Colonic mucosa (tissue), 4 donors: ENCODE measurements at places on chromosomes 5 and 9. TPM values are rescaled to one million over a fixed set of nuclear protein-coding genes. Genes with fewer than 3 reads are reported as not detected.

DNA sequence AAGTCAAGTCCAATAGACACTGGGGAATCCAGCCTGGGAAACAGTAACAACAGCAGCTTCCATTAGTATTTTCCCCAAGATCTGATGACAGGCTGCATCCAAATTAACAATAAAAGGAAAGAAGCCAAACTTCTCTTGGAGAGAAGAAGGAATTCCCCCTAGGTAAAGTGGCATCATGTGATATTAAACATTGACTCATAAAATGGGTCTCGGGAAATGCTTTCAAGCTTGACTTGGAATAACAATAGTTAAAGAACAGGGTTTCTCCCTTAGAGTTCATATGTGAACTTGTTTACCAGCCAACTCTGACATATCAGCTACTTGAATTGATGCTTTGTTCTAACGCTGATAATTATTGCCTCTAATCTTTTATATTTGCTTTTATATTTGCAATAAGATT, 45.4 kb downstream of the ENTREP1 start:
- no peak for DNase-seq

DNA sequence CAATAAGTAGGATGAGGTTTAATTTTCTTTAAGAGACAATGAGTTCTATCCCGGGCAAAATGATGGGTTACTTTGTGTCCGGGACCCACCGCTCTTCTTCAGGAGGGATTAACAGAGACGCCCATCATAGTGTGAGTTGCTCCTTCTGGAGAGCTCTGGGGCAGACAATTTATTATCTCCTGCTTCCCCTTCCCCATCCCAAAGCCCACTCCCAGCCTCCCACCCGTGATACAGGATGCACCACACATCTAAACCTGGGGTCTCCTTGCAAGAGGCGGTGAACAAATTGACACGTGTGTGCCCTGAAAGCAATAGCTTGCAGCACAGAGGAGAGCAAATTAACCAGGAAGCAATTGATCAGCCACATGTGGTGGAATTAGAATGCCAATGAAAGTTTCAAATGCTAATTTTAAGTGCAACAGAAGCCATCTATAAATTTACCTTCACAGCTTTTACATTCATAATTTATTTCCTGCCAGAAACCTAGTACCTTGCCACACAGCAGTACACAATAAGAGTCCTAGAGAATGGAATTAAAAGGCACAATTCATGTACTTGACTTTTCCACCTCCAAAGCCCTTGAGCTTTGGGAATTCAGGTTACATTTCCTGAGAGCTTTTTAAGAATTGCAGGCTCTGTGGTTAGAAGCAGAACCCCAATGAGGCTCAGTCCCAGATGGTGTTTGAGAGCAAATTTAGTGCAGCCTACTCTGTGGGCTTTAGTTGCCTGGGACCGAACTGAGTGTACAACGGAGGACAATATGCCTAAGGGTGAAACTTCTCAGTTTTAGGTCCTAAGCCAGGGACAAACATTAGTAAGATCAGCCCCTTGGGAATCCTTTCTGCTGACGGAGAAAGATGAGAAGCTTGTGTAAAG, 399.6 kb downstream of the MED10 start:
- no peak for DNase-seq

DNA sequence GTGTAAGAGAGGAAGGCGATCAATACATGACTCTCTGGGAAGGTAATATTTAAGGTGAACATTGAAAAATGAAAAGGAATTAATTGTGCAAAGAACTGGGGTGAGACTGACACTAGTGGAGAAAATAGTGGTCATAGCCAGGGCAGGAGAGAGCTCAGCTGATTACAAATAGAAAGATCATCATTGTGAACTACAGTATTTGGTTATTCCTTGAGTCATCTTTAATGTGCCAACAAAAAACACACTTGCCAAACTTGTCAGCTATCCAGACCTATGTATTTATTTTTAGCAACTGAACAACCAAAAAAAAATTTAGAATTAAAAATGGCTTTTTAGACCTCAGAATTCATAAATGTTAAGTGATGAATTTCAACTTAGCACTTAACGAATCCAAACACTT, 749.8 kb upstream of the CDH9 start:
- no peak for DNase-seq

DNA sequence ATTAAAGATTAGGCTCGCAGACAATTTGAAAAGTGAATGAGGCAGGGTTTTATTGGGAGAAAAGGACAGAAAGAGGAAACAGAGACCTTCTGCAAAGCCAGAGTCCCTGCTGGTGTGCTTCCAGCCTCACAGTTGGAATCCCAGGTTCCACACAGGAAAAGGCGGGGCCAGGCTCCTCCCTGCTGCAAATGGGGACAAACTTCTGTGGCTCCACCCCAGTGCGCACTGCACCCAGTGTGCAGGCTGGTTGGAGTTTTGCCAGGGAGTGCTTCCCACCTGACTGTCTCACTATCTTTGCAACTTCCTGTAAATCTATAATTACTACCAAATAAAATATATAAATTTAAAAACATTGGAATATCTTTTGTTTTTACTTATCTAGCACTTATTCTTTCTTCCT, 386.0 kb upstream of the GRIN3A start:
- no peak for DNase-seq

- no peak for DNase-seq
Observed at GRCh38 chr9:89766991-89767390, 162.2 kb downstream of the GADD45G start.

DNA sequence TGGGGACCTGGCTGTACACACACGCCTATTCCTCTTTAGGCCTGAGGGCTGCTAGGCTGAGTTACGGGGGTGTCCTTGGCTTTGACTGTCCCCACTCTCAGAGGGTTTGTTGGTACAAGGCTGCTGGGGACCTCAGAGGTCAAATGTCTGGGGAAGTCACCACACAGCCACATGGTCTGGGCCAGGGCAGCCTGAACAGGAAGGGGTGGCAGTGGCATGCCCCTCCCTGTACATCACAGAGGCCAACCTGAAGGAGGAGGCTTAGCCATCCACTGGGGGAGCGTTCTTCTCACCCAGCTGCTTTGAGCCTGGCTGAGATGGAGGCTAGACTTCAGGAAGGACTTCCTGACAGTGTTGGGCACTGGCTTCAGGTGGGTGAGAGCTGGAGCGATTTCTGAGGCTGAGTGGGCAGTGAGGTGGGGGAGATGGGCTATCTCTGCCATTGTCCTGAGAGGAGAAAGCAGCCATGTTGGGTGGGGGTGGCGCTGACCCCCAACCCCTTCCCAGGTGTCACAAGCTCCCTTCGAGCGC, 36.3 kb downstream of the CXXC5 start:
- DNase-seq = no peak

- DNase-seq = no peak
Observed at GRCh38 chr9:37446401-37446800, 18.8 kb downstream of the ZBTB5 start.

The ECM2 gene
- 3.8 TPM for total RNA-seq

The NMUR2 gene
- not detected for total RNA-seq

The PCDHGA10 gene
- total RNA-seq = 4.7 TPM

The PTPRD gene
- total RNA-seq = 60.1 TPM

The FREM1 gene
- total RNA-seq = 1.1 TPM

The MEGF9 gene
- 9.0 TPM for total RNA-seq
